ENCODE measurements at places on chromosomes 6 and 20. TPM values are rescaled to one million over a fixed set of nuclear protein-coding genes. Genes with fewer than 3 reads are reported as not detected.

DNA sequence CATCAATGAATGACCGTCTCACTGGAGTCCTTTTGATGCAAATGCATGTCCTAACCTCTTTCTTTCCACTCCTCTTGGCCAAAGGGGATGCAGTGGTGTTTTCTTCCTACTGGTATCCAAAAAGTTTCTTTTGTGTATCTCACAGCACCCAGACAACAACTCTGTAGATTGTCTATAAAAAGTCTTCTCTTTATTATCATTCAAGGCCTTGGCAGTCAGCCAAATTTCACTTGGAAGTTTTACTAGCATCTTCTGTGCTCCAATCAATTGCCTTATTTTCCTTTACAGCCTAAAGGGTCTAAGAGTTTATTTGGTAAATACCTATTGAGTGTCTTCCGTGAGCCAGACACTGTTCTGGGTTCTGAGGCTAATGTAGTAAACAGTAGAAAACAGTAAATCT lies 150.2 kb upstream of the RNF217 start:
- no peaks in the 10 kb centered on the region for H3K36me3 ChIP-seq
- no peak for DNase-seq
- no peaks in the 10 kb centered on the region for H3K27me3 ChIP-seq
- H3K4me1 ChIP-seq, result no peaks in the 10 kb centered on the region
- no peak overlapping the region for H3K4me3 ChIP-seq
- no peak overlapping the region for H3K27ac ChIP-seq

PTCHD4 gene
- 0.72 TPM for total RNA-seq

SIRPG gene
- total RNA-seq, result not detected

DNA sequence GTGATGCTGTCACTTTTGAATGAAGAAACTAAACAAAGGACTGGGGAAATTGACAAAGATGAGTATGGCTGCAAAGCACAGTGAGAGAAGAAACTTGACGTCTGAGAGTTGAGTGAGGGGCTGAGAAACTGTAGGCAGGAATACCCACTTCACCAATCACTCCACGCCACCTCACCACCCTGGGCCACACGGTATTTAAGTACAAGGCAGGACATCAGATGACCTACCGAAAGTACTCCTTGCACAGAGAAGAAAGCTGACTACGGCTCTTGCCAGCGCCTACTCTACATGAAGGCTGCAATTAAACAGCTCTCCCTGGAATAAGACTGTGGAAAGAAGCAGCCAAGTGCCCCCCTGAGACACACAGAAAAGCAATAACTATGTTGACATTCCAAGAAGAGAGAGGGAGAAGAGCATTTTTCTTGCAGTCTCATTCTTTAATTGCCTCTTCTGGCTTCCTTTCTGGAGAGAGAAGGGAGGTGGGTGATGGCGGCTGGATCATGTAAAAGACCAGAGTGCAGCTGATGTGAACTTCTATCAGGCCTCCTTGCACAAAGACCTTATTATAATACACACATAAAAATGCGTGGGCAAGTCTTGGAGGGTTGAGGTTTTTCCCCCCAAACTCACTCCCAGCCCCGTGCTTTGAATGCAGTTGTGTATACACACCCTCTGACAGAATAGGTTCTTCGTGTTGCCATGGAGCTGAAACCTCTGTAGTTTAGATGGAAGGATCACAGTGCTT lies 44.6 kb downstream of the HIVEP2 start:
- peaks cover 19% of the 10 kb centered on the region for H3K4me1 ChIP-seq
- DNase-seq, result no peak
- no peak overlapping the region for H3K4me3 ChIP-seq
- no peaks in the 10 kb centered on the region for H3K36me3 ChIP-seq
- no peak overlapping the region for H3K27ac ChIP-seq

GRCh38 chr6:106797186-106797585 lies 167.8 kb downstream of the QRSL1 start:
- no peak overlapping the region for H3K27ac ChIP-seq
- no peak for DNase-seq
- peaks cover 2% of the 10 kb centered on the region for H3K4me1 ChIP-seq
- H3K36me3 ChIP-seq, result no peaks in the 10 kb centered on the region

- peaks cover 4% of the 10 kb centered on the region for H3K4me1 ChIP-seq
- no peaks in the 10 kb centered on the region for H3K27me3 ChIP-seq
- DNase-seq, result peak; percentile 25
- no peaks in the 10 kb centered on the region for H3K36me3 ChIP-seq
Measured at GRCh38 chr6:162962093-162962492, 234.3 kb downstream of the PACRG start.

GRCh38 chr20:16397086-16397485 lies 176.2 kb downstream of the KIF16B start:
- no peak for DNase-seq
- H3K4me1 ChIP-seq, result no peaks in the 10 kb centered on the region
- no peaks in the 10 kb centered on the region for H3K27me3 ChIP-seq
- no peak overlapping the region for H3K4me3 ChIP-seq
- peaks cover 4% of the 10 kb centered on the region for H3K36me3 ChIP-seq
- H3K27ac ChIP-seq, result no peak overlapping the region

- no peak overlapping the region for H3K27ac ChIP-seq
- no peak for DNase-seq
- H3K36me3 ChIP-seq, result no peaks in the 10 kb centered on the region
- H3K4me1 ChIP-seq, result no peaks in the 10 kb centered on the region
- peaks cover 40% of the 10 kb centered on the region for H3K27me3 ChIP-seq
Measured at GRCh38 chr6:44675449-44675848, 287.9 kb downstream of the CDC5L start.

- H3K4me1 ChIP-seq, result no peaks in the 10 kb centered on the region
- no peaks in the 10 kb centered on the region for H3K36me3 ChIP-seq
- H3K27ac ChIP-seq, result no peak overlapping the region
- DNase-seq, result no peak
- H3K27me3 ChIP-seq, result peaks cover 2% of the 10 kb centered on the region
Measured at GRCh38 chr6:166202321-166202733, 34.7 kb upstream of the TBXT start.

EGFL8 gene
- total RNA-seq, result 0.18 TPM

DNA sequence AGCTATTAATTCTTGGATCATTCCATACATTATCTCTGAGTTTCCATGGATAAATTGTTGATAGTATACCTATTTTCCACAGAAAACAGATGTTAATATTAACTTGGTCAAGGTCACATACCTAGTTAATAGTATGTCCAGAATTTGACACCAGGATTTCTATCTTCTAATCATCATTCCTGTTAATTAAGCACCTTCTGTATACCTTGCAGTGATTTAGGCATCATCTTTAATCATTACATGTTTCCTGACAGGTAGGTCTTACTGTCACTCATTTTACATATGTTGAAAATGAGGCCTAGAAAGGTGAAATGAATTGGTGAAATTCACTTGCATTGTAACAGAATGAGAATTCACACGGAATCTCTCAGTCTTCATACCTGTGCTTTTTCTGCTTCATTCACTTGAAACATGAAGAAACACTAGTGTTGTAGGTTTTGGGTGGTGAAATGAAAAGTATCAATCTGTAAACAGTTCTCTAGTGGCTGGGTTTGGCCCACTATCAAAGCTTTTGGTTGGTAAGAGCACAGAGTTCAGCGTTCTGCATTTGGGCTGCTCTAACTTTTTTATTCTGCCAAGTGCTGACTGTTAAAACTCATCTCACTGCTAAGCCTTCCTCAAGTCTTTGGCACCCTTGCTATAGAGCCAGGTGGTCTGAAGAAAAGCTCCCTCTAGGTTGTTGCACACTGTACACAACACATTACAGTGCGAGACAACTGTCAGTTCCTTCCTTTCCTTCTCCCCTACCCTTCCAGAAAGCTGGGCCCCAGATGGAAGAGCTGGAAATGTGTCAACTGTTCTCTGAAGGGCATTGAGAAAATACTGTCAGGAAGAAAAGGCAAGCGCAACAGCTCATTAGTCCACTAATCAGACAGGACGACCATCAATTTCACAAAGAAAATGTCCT lies 57.8 kb upstream of the C20orf144 start:
- no peak overlapping the region for H3K4me3 ChIP-seq
- H3K27ac ChIP-seq, result no peak overlapping the region
- H3K4me1 ChIP-seq, result peaks cover 1% of the 10 kb centered on the region
- H3K27me3 ChIP-seq, result no peaks in the 10 kb centered on the region
- peaks cover 11% of the 10 kb centered on the region for H3K36me3 ChIP-seq

DNA sequence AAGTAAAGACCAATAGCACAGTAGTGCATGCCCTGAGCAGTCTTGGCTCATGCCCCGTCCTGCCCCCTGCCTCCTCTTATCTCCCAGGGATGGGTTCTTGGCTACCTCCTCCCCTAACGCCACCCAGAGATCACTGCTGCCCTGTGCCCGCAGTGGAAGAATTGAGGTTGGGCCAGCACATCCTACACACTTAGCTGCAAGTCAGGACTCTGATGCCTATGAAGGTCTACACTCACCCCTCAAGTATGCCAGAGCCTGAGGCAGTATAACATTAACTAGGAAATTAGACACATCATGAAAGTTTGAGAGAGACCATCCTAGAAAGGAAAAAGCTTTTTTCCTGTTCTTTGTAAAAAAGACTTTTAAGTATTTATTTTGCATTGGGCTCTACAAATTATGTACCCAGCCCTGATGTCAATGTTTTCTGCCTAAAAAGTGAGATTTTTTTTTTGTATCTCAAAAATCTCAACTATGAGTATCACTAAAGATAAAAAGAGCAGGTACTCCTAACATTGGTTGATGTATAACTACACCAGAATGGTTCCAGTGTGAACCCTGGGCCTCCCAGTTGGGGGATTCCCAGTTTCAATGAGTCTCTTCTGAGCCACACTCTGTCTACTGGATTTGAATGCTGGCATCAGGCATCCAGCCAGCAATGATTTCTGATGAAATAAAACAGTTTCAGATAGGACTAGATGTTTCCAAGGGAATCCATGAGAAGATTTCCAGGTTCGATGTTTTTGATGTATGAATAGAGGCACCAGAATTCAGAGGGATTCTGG lies 115.4 kb downstream of the ISM1 start:
- H3K4me1 ChIP-seq, result peaks cover 2% of the 10 kb centered on the region
- H3K27ac ChIP-seq, result no peak overlapping the region
- DNase-seq, result peak; percentile 13
- H3K36me3 ChIP-seq, result no peaks in the 10 kb centered on the region

DNA sequence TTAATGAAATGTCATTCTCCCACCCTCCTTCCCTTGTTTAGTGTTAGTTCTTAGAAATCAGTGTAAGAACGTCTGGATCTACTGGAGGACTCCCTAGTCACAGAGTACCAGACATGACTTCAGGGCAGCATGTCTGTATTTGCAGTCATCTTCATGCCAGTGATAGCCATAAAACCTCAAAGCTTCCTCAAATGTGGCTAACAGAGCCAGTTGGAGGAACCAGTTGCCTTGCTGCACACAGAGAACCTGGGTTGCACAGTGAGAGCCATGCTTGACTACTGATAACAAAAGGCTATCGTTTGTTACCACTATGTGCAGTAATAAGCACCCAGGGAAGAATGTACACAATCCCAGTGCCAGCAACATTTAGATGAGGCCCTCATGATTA lies 20.1 kb downstream of the NT5E start:
- DNase-seq, result no peak
- no peak overlapping the region for H3K27ac ChIP-seq
- no peaks in the 10 kb centered on the region for H3K27me3 ChIP-seq
- peaks cover 14% of the 10 kb centered on the region for H3K36me3 ChIP-seq
- peaks cover 27% of the 10 kb centered on the region for H3K4me1 ChIP-seq
- no peak overlapping the region for H3K4me3 ChIP-seq

GRCh38 chr6:16694781-16695578 lies 66.3 kb downstream of the ATXN1 start:
- H3K27me3 ChIP-seq, result no peaks in the 10 kb centered on the region
- DNase-seq, result no peak
- peaks cover 13% of the 10 kb centered on the region for H3K4me1 ChIP-seq
- H3K4me3 ChIP-seq, result no peak overlapping the region

- no peaks in the 10 kb centered on the region for H3K36me3 ChIP-seq
- H3K4me3 ChIP-seq, result no peak overlapping the region
- H3K27me3 ChIP-seq, result no peaks in the 10 kb centered on the region
- DNase-seq, result no peak
- H3K4me1 ChIP-seq, result no peaks in the 10 kb centered on the region
Measured at GRCh38 chr6:27507041-27507956, 34.4 kb upstream of the ZNF184 start.

DNA sequence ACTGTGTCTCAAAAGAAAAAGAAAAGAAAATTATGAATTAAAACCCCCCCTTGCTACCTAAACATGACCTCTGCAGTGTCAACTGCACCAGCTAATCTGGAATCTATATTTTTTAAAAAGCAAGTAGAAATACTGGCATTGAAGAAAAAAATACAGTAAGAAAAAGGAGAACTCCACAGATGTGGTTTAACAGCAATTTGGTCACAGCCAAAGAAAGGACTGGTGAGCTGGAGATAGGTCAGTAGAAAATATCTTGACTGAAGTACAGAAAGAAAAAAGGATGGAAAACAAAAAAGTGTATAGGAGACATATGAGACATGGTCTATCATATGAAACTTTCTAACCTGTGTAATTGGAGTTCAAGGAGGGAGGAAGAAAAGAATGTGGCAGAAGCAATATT lies 44.1 kb upstream of the ERVFRD-1 start:
- no peaks in the 10 kb centered on the region for H3K4me1 ChIP-seq
- no peaks in the 10 kb centered on the region for H3K27me3 ChIP-seq
- H3K4me3 ChIP-seq, result no peak overlapping the region
- DNase-seq, result no peak

DNA sequence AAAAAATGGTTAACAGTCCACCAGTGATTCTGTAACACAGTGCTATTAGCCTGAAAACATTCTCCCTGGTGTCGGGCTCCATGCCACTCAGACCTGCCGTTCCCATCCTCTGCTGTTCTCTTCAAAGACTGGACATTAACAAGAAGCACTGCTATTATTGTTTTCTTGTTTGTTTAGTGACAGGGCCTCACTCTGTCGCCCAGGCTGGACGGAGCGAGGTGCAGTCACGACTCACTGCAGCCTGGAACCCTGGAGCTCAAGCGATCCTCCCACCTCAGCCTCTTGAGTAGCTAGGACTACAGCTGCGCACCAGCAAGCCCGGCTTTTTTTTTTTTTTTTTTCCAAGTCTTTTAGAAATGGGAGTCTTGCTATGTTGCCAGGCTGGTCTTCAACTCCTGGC lies 9.6 kb downstream of the RMND1 start:
- DNase-seq, result no peak
- H3K4me3 ChIP-seq, result no peak overlapping the region
- H3K27ac ChIP-seq, result no peak overlapping the region
- no peaks in the 10 kb centered on the region for H3K27me3 ChIP-seq

TNXB gene
- total RNA-seq, result under 0.01 TPM

DNA sequence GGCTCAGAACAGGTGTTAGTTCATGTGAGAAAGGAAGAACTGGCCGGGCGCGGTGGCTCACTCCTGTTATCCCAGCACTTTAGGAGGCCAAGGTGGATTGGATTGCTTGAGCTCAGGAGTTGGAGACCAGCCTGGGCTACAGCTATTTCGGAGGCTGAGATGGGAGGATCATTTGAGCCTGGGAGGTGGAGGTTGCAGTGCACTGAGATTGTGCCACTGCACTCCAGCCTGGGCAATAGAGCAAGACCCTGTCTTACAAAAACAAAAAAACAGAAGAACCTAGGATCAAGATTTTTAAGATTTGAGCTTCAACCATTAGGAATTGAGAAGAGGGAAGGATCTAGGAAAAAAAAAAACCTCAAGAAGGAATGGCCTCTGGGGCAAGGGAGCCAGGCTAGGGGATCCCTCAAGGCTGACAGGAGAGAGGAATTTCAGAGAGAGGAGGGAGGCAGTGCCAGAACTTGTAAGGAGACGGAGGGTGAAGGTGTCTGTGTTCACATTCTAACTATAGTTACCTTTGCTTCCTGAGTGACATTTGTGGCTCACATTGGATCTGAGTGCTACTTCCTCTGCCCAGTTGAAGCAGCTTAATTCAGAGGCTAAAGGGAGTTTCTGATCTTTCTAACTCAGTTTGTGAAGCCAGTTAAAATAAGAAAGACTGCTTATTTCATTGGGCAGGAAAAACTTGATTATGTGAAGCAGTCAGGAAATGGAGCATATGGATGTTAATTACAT lies 26.1 kb downstream of the CHMP4B start:
- H3K27me3 ChIP-seq, result no peaks in the 10 kb centered on the region
- H3K4me1 ChIP-seq, result peaks cover 5% of the 10 kb centered on the region
- H3K4me3 ChIP-seq, result no peak overlapping the region
- no peak for DNase-seq
- no peak overlapping the region for H3K27ac ChIP-seq

FLRT3 gene
- total RNA-seq, result 6.6 TPM

Data from IMR-90 (cell line).